Ammon's horn (tissue), 1 donor: ENCODE measurements at places on chromosomes 5 and 9.

DNA sequence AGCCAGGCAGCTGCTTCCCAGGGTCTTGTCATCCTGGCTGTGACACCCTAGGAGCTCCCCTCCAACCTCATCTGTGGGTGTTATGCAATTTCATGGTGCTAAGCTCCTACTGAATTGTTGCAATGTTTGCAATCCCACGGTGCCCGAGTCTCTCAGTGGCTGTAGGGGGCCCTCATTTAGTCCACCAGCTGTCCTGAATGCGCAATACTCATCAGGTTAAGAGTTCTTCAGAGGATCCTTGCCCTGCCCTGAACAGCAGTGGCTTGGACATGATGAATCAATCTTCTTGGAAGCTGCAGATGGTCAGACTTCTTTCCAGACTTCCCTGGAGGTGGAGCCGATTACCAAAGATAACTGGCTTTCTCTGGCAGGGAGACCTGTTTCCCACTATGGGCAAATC, 584.1 kb downstream of the CCDC171 start:
- no peak for DNase-seq

DNA sequence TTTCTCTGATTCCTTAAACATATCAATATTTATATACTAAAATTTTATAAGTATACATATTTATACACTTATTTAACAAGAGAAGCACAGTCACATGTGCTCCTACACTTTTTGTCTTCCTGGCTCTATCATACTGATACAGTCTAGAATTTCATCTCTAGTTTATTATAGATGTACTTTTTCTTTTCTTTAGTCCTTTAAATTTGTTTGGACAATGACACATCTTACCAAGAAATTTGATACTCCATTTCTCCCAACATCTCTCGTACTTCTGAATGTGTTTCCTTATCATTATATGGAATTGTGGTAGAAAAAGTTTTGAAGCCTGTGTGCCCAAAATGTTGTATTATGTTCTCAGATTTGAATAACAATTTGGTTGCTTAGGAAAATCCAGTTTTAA, 104.6 kb downstream of the DMRT2 start:
- DNase-seq = no peak

DNA sequence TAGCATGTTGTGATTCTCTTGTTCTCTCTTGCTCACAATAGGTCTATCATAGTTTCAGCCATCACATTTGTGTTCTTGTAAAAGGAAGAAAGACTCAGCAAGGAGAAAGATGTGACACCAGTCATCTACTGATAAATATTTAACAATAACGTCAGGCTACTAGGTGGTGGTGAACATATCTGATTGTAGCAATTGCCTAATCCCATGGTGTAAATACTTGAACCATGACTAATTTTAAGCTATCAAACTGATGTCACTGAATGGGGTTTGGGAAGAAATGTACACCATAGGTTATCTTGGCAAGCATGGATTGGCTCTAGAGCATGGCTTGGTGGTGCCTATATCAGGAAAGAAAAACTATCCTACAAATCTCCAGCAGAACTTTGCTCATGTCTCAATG, 16.6 kb downstream of the DMRTA1 start:
- DNase-seq = no peak

- peak; percentile 65 for DNase-seq
Observed at GRCh38 chr5:138975098-138975847, 100.1 kb upstream of the LRRTM2 start.

- DNase-seq = no peak
Observed at GRCh38 chr5:163917747-163918146, 412.3 kb downstream of the MAT2B start.

- DNase-seq = no peak
Observed at GRCh38 chr5:97854871-97855762, 672.1 kb upstream of the RIOK2 start.

DNA sequence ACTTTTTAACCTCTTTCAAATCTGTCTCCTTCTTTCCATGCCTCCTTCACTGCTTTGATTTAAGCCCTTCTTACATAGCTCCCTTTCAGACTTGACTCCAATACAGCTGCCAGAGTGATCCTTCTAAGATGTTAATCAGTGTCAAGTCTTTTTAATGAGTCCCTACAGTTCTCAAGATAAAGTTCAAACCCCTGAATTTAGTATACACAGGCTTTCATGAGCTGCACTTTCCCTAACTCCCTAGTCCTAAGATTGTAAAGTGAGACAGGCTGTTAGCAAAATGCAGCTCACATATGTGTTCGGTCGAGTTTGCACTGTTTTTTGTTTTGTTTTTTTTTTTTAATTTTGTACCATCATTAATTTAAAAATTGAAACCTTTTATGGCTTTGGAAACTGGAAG, 190.4 kb upstream of the VCAN start:
- DNase-seq = no peak

DNA sequence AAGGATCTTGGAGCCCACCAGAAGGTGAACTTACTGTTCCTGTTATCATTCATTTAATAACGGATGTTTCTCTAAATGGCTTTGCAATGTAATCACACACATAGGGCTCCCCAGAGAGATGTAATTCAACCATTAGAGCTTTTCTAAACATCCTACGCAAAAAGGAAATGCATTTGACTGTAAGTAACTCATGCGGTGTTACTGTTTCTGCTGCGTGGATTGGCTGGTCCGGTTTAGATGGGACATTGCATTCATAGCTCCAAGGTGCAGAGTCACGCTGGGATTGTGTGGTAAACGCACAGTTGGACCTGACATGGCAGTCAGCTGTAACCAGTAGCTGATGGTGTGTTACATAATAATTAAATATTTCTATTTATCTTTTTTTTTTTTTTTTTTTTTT, 185.5 kb upstream of the OTULINL start:
- DNase-seq = no peak

DNA sequence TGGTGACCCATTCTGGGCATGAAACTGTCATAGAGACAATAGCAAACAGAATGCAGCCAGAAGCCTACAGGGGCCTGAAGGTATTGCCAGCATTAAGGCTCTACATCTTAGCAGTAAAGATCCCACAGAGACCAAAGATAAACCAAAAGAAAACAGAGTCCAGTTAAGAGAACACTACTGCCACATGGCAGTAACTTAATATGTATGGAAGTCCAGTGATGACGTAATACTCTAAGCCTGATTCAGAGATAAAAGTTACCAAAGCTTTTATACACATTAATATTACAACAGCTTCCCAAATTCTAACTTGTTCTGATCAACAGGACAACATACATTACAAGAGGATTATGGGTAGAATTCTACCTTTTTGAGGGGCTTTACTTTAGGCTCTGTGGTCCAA, 371.5 kb downstream of the PRELID2 start:
- no peak for DNase-seq

DNA sequence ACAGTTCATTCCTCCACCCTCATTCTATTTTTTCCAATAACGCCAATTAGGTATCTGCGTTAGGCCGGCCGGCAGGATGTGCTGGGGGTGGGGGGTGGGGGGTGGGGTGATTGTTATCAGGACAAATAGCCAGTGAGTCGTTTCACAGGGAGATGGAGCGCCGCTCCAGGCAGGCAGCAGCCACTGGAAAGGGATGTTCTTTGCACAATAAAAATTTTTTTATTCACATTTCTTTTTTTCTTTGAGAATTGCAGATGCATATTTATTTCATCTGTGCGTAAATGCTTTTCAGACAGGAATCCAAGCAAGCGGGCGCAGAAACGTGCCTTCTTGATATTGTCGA, 4.1 kb downstream of the LMX1B start:
- DNase-seq = no peak

DNA sequence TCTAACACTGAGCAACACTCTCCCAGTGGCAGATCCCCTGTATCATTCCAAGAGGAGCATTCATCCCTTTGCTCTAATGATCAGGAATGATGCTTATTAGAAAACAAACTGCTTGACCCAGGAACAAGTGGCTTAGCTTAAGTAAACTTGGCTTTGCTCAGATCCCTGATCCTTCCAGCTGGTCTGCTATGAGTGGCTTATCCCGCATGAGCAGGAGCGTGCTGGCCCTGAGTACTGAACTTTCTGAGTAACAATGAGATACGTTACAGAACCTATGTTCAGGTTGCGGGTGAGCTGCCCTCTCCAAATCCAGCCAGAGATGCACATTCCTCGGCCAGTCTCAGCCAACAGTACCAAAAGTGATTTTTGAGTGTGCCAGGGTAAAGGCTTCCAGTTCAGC, 29.7 kb downstream of the GABRP start:
- DNase-seq = no peak
